Caudate nucleus (tissue), 63 donors: ENCODE measurements at places on chromosomes 6 and 20.
A peak's percentile ranks its signal among the peaks of the same experiment; 100 is the strongest.

GRCh38 chr6:153059311-153059710 lies 56.8 kb upstream of the MTRF1L start:
- no peak for DNase-seq

DNA sequence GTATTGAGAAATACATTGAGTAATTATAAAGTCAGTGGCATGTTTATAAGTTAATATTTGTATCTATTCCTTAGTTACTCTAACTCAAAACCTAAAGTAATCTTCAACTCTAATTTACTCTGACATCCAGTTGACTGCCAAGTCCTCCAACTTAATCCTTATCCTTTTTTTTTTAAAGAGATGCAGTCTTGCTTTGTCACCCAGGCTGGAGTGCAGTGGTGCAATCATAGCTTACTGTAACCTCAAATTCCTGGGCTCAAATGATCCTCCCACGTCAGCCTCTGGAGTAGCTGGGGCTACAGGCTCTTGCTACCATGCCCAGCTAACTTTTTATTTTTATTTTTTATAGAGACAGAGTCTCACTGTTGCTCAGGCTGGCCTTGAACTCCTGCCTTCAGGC lies 24.4 kb downstream of the PTPN1 start:
- no peak for DNase-seq

DNA sequence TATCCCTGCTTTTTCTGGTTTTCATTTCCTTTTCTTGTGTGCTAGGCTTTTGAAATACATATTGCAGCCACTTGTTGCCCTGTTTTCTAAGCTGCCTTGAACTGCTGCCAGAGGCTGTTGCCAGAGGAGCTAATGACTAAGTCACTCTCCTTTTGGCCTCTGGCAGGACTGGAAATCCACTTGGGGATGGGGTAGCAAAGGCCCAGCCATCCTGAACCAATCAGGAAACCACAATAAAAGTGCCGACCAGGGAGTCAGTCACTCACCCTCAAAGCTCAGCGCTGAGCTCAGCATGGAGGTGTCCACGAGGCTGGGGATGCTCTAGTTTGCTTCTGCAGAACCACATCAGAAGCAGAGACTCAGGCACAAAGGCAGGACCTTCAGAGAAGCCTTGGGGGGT lies 813.0 kb downstream of the DHX35 start:
- no peak for DNase-seq

DNA sequence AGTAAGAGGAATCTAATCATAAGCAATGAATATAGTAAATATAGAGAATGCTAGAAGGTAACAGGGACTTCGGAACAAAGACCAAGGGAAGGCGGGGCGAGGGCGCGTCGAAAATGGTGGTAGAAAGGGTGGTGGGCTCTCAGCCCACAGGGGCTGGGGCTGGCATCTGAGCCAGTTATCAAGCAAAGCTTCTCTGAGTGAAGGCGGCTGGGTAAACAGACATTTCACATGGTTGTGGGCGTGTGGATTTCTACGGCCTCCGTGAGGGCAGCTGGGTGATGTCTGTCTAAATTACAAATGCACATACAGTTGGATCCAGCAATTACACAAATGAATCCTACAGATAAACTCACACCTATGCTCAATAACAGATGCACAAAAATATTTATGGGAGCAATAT lies 56.6 kb downstream of the TOX2 start:
- no peak for DNase-seq

DNA sequence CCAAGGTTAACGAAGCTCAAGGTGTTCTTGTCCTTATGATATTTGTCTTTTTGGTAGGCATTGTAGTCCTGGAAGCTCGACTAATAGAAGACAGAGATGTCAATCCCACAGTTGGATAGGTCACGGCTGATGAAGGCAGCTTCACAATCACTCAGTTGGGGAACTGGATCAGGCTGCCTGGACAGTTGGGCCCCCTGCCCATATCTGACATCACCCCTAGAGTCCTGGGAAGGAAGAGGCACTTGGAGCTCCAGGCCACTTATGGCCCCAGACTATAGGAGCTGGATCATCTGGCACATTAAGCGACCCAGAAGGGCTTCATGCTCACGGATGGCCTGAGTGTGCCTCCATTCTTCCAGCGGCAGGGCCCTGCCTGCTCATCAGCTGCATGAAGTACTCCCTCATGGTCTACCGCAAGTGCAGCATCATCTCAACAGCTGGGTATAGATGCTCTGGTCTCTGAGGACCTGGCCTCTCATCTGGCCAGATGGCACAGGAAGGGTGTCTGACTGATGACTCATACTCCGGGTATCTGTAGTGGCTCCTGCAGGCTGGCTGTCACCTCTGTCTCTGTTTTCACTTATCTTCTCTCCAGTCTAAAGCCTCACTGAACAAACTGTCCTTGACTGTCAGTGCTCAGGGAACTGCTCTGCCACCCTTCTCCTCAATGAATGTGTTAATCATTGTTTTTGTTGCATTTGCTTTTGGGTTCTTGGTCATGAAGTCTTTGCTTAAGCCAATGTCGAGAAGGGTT lies 29.2 kb upstream of the SSR1 start:
- DNase-seq: no peak

GRCh38 chr20:22711971-22712755 lies 127.8 kb upstream of the FOXA2 start:
- DNase-seq: no peak

DNA sequence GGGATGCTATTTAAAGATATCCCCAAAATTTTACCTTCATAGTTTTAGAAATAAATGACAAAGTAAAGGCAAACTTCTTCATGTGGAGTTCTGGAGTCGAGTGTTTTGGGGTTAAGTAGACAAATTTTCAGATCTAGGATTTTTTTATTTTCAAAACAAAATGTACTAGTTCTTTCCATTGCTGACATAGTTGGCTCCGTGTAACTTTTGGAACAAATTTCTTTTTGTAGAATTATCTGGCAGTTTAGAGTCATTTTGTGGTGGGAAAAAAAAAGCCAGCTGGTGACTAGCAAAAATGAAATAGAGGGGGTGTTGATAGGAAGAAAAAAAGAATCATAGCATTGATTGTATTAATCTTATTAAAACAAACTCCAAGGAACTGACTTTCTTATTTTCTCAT lies 131.6 kb upstream of the TCF21 start:
- DNase-seq: no peak

DNA sequence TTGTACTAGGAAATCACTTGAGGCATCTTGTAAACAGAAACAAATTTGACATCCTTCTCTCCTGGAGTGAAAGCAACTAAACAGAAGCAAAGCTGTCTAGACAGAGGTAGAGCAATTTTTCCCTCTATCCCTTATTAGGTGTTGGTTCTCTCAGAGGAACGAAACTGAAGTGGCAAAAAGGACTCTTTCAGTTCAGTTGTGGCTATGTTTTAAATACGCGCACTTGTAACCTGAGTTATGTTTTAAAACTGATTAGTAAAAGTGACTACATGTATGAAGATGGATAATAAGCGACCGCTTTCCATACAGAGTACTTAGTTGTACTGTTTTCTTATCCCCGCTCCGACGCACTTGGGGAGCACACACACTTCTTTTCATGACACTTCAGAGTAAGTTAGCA lies 551.0 kb downstream of the PHF3 start:
- DNase-seq: no peak

- DNase-seq: no peak
Observed at GRCh38 chr6:123587838-123588545, 48.8 kb downstream of the TRDN start.

GRCh38 chr6:12173661-12174060 lies 116.5 kb upstream of the EDN1 start:
- DNase-seq: no peak

- no peak for DNase-seq
Observed at GRCh38 chr6:44735630-44735963, 348.1 kb downstream of the CDC5L start.

DNA sequence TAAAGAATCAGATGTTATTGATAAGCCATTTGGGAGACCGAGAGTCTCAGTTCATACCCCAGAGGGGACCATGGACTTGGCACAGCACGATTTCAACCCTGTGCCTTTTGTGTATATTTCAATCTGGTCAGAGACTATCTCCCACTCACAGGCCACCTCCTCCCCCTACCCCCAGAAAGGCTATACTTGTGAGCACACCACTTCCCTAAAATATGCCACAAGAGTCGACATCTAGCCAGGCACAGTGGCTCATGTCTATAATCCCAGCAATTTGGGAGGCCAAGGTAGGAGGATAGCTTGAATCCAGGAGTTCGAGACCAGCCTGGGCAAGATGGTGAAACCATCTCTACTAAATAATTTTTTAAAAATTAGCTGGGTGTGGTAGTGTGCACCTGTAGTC lies 13.6 kb upstream of the TCF15 start:
- DNase-seq: no peak

GRCh38 chr6:4781426-4781825 lies 5.2 kb downstream of the CDYL start:
- no peak for DNase-seq

GRCh38 chr6:28711788-28712341 lies 186.2 kb downstream of the GPX5 start:
- no peak for DNase-seq

DNA sequence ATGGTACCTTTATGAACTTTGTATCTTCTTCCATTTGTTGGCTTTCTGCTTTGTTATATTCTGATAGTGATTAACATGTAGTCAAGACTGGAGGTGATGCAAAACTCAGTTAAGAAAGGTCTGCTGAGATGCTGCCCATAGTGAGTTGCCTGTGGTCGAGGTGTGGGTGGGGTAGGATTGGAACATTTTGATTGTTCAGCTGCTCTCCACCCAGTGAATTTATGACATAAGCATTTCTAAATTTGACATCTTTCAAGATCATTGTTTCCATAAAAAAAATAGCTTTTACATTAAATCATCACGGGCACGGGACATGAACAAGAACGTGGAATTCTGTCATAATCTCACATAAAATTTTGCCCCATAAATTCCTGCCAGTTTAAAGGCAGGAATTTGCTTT lies 146.6 kb upstream of the POU3F2 start:
- no peak for DNase-seq

DNA sequence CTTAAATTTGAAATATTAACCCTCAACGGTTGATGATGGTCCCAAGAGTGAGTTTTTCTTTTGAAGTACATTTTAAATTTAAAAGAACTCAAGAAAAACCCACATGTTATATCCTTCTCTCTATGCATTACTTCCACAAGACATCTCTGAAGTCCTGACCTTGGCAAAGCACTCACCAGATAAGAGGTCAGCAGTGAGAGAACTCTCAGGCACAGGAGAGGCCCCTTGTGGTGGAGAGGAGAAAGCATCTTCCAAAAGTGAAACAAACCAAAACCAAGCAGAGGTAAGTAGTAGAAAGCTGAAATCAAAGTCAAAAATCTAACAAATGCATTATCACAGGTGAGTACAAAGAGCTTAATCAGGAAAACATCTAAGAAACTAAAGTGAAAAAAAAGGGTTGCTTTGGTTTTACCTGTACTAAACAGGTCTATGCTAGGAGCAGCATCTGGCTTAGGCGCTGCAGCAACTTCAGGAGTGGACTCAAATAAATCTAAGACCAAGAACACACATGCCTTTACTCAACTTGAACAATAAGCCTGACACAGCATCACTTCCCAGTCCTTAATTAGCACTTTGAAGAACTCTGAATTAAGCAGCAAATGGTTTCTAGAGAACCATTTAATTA lies 80.5 kb downstream of the PRSS35 start:
- DNase-seq: no peak

GRCh38 chr20:62875419-62876361 lies 14.1 kb upstream of the TCFL5 start:
- DNase-seq: peak; percentile 74

- DNase-seq: no peak
Observed at GRCh38 chr6:21928827-21929226, 335.3 kb downstream of the SOX4 start.

DNA sequence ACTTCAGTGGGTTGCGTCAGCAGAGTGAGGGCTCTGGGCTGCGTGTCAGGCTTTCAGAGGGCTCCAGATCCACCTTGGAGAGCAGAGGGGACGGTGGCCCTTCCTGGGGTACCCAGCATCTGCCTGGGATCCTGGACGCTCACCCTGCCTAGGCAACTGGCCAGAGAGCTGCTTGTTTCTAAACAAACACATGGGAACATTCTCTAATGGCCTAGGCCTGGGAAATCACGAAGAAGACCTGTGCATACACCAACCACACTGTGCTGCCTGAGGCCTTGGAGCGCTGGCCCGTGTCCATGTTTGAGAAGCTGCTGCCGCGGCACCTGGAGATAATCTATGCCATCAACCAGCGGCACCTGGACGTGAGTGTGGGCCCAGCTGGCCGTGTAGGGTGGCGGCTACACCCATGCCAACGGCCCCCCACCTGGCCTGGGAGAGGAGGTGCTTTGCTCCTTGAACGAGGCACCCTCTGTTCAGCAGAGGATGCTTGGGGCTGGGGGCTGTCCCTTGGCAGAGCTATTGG lies 32.2 kb downstream of the PYGB start:
- no peak for DNase-seq

DNA sequence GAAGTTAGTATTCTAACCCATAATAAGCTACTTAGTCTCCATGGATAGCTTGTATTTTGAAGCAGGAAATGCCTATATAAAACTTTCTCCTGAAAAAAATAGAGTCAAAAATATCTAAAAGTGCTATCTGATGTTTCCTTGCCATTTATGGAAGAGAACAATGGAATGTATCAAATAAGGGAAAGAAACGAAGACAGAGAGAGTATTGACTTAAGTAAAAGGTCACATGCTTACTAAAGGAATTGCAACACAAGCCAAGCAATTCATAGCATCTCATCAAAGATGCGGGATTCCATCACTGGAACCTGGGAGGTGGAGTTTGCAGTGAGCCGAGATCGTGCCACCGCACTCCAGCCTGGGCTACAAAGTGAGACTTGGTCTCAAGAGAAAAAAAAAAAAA lies 112.9 kb upstream of the DTNBP1 start:
- no peak for DNase-seq

DNA sequence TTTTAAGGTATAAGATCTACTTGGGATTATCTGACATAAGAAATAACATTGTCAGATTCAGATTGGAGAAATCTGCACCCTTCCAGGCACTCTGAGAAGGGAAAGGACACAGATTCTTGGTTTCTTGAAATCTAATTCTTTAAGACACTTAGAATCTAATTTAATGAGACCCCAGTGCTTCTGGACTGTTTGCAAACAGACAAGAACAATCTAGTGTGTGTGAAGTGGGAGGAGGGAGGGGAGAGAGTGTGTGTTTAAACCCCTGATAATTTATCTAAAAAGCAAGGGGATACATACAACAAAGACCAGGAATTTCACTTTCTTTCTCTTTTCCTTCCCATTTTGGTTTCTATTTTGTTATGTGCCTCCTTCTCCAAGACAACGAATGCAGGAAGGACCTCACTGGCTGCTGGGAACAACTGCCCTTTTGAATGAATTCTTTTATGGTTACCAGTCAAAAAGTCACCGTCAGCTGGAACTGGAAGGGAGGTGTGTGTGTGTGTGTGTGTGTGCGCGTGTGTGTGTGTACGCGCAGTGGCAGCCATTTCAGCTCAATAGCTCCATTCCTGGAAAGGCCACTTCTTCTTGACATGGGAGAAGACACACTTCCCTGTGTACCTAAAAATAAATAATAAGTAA lies 129.4 kb downstream of the BCAS1 start:
- DNase-seq: no peak

GRCh38 chr20:3744806-3745685 lies 12.6 kb downstream of the HSPA12B start:
- no peak for DNase-seq

GRCh38 chr20:59020938-59021551 lies 1.8 kb downstream of the TUBB1 start:
- DNase-seq: no peak
